Left lung (tissue), 14 donors: ENCODE measurements at places on chromosomes 13 and 19. TPM values are rescaled to one million over a fixed set of nuclear protein-coding genes. Genes with fewer than 3 reads are reported as not detected.
A peak's percentile ranks its signal among the peaks of the same experiment; 100 is the strongest.

The MISP gene
- 44.0 TPM for total RNA-seq

The CCDC169 gene
- total RNA-seq: 2.6 TPM

The DNM2 gene
- 268 TPM for total RNA-seq

The RASAL3 gene
- total RNA-seq: 7.6 TPM

The ANO8 gene
- 18.0 TPM for total RNA-seq

The DZIP1 gene
- total RNA-seq: 11.0 TPM

The FLT3 gene
- 0.90 TPM for total RNA-seq

DNA sequence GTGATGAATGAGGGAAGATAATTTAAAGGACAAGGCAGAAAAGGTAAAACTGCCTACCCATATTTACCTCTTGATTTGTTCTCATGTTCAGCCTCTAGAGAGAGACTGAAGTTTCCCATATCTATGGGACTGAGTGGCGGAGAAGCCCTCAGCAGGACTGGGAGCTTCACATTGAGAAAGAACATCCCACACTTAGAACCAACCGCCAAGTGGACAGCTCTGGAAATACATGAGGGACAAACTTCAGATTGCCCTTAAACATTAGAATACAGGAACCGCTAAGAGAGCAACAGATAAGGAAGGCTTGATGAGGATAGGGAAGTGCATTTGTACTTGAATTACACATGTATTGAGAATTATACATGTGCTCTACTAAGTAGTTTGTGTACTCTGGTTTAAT, 316.0 kb upstream of the MIR17HG start:
- H3K36me3 ChIP-seq: no peaks in the 10 kb centered on the region
- H3K27me3 ChIP-seq: no peaks in the 10 kb centered on the region
- DNase-seq: no peak
- H3K4me3 ChIP-seq: no peak overlapping the region
- no peaks in the 10 kb centered on the region for H3K4me1 ChIP-seq

DNA sequence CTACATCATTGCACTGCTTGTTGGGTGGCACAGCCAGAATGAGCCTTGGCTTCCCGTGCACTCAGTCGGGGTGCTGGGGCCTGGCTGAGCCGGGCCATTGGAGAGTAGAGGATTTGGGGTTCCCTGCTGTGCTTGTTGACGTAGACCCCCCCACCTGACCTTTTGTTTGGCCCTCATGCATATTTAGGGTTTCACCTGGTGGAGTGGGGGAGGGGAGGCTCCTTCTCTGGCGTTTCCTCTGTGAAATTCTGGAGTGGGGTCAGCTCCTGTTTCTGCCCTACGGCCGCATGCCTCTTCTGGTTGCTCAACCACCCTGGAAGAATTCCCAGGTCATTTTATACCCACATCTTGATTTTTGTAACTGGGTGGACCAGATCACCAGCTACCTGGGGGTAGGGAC, 82.8 kb downstream of the SIPA1L3 start:
- H3K4me3 ChIP-seq: no peak overlapping the region
- no peak for DNase-seq
- no peaks in the 10 kb centered on the region for H3K27me3 ChIP-seq
- H3K36me3 ChIP-seq: no peaks in the 10 kb centered on the region
- H3K27ac ChIP-seq: no peak overlapping the region

GRCh38 chr19:17248011-17248776, 2.5 kb upstream of the NR2F6 start:
- no peak overlapping the region for H3K4me3 ChIP-seq
- DNase-seq: no peak
- H3K4me1 ChIP-seq: peaks cover 20% of the 10 kb centered on the region
- H3K27ac ChIP-seq: no peak overlapping the region
- no peaks in the 10 kb centered on the region for H3K36me3 ChIP-seq
- no peaks in the 10 kb centered on the region for H3K27me3 ChIP-seq

DNA sequence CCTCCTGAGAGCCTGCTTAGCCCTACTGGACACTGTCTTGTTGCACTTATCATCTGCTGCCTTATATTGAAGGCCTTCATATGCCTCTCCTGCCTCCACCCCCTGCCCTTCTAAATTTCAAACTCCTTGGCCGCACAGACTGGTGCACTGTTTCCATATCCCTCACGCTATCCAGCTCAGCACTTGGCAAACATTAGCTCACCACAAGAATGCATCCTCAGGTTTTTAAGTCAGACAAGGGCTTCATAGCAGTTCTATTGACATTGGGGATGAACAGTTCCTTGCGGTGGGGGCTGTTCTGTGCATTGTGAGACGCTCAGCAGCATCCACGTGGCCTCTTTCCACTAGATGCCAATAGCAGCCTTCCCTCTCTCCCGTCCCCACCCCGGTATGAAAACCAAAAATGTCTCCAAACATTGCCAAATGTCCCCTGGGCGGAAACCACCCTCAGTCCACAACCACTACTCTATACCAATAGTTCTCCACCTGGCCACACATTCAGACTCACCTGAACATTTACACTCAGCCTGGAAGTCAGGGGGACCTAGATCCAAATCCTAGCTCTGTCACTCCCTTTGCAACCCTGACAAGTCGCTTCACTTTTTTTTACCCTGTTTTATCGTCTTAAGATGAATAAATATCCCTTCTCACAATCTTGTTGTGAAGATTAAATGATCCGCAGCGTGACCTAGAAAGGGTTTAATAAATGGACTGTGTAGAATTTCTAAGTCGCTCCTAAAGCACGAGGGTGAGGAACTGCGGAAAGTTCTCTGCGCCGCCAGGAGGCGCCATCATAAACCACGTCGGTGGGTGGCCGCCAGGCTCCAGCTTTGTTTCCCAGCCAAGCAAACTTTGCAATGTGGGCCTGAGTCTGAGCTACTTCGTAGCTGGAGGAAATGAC, 3.6 kb upstream of the CEACAM3 start:
- H3K27ac ChIP-seq: peak overlapping the region; percentile 48
- peak; percentile 60 for DNase-seq
- no peak overlapping the region for H3K4me3 ChIP-seq
- no peaks in the 10 kb centered on the region for H3K36me3 ChIP-seq
- peaks cover 39% of the 10 kb centered on the region for H3K4me1 ChIP-seq

GRCh38 chr13:50365408-50366391, 350.5 kb downstream of the KCNRG start:
- no peak for DNase-seq
- peaks cover 16% of the 10 kb centered on the region for H3K4me1 ChIP-seq
- peak overlapping the region; percentile 73 for H3K27ac ChIP-seq

DNA sequence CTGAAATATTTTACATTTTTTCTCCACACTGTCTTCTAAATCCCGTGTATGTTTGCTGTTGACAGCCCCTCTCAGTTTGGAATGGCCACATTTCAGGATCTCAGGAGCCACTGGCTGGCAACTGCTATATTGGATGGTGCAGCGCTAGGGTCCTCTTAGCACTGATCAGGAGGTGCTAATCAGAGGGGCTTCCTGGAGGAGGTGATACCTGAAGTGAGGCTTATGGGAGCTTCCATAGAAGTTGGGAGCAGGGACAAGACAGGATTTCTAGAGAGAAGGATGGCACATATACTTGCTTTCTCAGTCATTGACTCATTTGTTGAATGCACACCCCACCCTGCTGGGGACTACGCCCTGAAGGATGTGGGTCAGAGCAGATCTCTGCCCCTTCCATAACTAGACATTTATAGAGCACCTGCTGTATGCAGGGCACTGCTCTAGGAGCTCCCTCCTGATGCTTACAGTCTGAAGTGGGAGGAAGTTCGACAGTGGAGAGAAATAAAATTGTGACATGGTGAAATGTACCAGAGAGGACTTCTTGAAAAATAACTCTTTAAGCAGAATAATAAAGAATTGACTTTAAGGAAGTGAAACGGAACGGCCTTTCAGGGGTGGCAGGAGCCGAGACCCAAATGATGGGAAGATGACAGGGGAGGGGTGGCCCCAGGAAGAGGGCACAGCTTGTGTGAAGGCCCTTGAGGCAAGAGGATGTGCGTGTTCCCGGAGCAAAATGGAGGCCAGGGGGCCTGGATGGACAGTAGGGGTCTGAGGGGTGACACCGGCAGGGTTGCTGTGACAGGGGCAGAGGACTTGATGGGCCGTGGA, 13.1 kb downstream of the AP2A1 start:
- no peak for DNase-seq
- no peak overlapping the region for H3K4me3 ChIP-seq
- H3K36me3 ChIP-seq: peaks cover 36% of the 10 kb centered on the region

DNA sequence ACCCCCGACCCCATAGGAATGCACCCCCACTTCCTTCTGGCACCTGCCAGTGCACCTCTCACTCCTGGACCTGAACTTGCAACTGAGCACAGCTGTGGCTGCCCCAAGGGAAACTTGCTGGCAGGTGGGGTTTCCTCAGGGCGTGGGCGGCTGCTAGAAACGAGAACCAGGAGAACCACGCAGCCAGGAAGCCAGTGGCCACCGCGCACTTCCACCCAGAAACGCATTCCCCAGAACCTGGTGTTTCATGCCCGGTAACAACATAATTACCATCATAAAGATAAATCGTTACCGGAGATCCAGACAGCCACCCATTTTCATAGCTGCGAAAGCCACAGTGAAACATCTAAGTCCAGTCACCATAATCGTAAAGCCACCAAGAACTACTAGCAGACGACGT, 75.2 kb upstream of the C13orf46 start:
- H3K27me3 ChIP-seq: no peaks in the 10 kb centered on the region
- peak overlapping the region; percentile 13 for H3K27ac ChIP-seq
- no peaks in the 10 kb centered on the region for H3K36me3 ChIP-seq
- DNase-seq: peak; percentile 84

- no peak overlapping the region for H3K27ac ChIP-seq
- no peaks in the 10 kb centered on the region for H3K36me3 ChIP-seq
- no peaks in the 10 kb centered on the region for H3K4me1 ChIP-seq
- no peak overlapping the region for H3K4me3 ChIP-seq
- H3K27me3 ChIP-seq: no peaks in the 10 kb centered on the region
Observed at GRCh38 chr13:92345627-92346026, 881.0 kb upstream of the GPC6 start.

DNA sequence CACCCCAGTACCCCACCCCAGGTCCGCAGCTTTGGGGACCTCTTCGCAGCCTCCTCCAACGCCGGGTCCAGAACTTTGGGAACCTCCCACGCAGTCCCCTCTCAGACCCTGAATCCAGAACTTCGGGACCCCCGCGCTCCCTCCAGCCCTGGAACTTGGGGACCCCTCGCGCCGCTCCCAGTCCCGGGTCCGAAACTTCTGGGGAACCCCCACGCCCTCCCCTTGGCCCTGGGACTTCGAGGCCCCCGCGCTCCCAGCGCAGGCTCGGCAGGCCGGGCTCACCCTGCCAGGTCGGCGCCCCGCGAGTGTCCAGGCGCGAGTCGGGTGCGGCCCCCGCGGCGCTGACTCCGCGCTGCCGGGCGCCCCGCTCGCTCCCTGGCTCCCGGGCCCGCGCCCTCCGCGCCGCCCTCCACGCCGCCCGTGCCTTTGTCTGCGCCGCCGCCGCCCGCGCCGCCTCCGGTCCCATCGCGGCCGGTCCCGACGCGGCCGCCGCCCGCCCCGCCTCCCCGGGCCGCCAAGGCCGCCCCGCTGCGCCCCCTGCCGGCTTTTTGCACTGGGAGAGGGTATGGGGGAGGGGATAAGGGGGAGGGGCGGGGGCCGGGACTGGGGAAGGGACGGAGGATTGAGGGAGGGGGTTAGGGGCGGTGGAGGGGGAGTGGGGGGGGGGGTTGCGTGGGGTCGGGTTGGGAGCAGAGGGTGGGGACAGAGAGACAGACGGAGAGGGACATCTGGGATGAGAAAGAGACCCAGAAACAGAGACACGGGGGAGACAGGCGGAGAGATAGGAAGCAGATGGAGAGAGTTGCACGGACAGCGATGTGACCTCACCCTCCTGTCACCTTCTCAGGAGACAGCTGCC, at the start of gene HOMER3:
Gene HOMER3, minus strand, starts transcription at position 449 of the 859 bp plus-strand sequence. CDS start 2,235 bp downstream, outside the sequence.
- DNase-seq: peak; percentile 82
- H3K27ac ChIP-seq: peak within 1 kb of the TSS; percentile 71
- H3K4me1 ChIP-seq: no peaks in the 10 kb centered on the region
- H3K4me3 ChIP-seq: peak within 1 kb of the TSS; percentile 54
- peaks cover 19% of the 10 kb centered on the region for H3K36me3 ChIP-seq
- H3K27me3 ChIP-seq: no peaks in the 10 kb centered on the region

- H3K4me3 ChIP-seq: peak within 1 kb of the TSS; percentile 97
- H3K27me3 ChIP-seq: peaks cover 15% of the 10 kb centered on the region
- peaks cover 33% of the 10 kb centered on the region for H3K4me1 ChIP-seq
- peak within 1 kb of the TSS; percentile 96 for H3K27ac ChIP-seq
- DNase-seq: peak; percentile 85
Observed at GRCh38 chr19:6739390-6739882, at the start of gene TRIP10. Gene TRIP10 (plus strand): TSS chr19:6739680. CDS start chr19:6739762, 82 bp downstream.

GRCh38 chr19:38170334-38170733, 53.7 kb downstream of the DPF1 start:
- no peaks in the 10 kb centered on the region for H3K27me3 ChIP-seq
- peaks cover 56% of the 10 kb centered on the region for H3K36me3 ChIP-seq
- no peak for DNase-seq
- H3K4me1 ChIP-seq: no peaks in the 10 kb centered on the region
- no peak overlapping the region for H3K4me3 ChIP-seq

DNA sequence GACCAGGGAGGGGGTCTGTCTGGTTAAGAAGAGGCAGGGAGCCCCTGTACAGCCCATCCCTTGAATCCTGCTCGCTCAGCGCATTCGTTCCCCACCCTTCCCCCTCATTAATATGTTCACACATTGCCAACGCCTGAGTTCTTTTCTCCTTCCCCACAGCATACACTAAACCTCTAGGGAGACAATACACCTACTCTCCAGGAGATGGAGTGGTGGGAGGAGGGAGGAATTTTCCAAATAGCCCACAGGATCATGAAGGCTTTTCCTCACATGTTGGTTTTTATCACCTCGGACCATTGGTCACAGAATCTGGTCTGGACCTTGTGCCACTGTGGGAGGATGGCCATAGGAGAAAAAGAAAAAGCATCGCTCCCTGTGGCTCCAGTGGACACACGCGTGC, 294.9 kb downstream of the SHISA2 start:
- no peaks in the 10 kb centered on the region for H3K4me1 ChIP-seq
- H3K36me3 ChIP-seq: no peaks in the 10 kb centered on the region
- DNase-seq: no peak
- no peak overlapping the region for H3K4me3 ChIP-seq
- H3K27me3 ChIP-seq: no peaks in the 10 kb centered on the region
